ENCODE measurements at places on chromosomes 12 and 14.

- DNase-seq = no peak
These were observed 10.5 kb downstream of the MLXIP start for GRCh38 chr12:122089077-122089476.

GRCh38 chr12:33818313-33818712 lies 204.0 kb upstream of the ALG10 start:
- DNase-seq = no peak

GRCh38 chr12:25701290-25701689 lies 148.2 kb upstream of the LMNTD1 start:
- no peak for DNase-seq

DNA sequence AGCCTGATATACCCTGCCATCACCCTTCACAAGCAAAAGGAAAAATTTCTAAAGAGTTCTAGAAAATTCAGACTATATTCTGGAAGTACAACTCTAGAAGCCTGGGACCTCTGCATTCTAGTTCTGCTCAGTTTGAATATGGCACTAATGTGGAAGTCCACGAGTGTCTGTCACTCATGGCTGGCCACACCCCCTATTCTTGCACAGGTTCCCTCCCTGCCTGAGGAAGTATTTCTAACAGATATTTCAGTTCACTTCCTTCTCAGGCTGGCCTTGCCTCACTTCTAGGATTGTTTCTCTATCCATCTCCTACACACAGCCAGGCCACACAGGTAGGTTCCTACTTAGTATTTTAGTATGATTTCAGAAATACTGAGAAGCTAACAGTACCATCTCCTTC lies 67.4 kb downstream of the PHLDA1 start:
- DNase-seq = no peak

DNA sequence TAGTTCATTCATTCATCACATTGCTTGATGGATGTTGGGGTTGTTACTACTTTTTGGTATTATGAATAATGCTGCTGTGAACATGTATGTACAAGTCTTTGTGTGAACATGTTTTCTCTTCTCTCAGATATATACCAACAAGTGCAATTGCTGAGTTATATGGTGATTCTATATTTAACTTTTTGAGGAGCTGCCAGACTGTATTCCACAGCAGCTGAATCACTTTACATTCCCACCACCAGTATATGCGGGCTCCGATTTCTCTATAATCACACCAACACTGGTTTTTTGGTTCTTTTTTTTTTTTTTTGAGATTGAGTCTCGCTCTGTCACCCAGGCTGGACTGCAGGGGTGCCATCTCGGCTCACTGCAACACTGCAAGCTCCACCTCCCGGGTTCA lies 22.2 kb upstream of the PLEKHG6 start:
- DNase-seq = no peak

GRCh38 chr12:64221651-64222008 lies 466 bp downstream of the KICS2 start:
- DNase-seq = no peak

- no peak for DNase-seq
These were observed 2.6 kb downstream of the NAV3 start for GRCh38 chr12:77833329-77833728.

- DNase-seq = no peak
These were observed 2.8 kb downstream of the IRF2BPL start for GRCh38 chr14:77025744-77026165.

Data from effector memory CD8-positive, alpha-beta T cell (primary cell).